ENCODE measurements at places on chromosomes 5 and 9.

DNA sequence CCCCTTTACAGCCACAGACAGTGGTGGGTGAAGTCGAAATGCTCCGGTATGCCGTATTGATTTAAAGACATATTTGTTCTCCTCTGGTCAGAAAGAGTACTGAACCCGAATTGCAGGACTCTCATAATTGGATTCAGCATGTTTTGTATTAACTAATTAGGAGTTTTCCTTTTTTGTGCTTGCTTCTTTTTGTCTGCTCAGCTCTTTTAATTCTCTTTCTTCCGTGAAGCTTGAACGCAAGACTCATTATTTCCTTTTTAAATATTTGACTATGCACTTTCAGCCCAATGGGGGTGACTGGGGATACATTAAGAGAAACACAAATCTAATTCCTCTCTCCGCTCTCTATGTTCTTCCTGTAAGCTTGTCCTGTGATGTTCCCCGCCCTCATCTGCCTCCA, 246.6 kb upstream of the IRX2 start:
- no peak for DNase-seq

DNA sequence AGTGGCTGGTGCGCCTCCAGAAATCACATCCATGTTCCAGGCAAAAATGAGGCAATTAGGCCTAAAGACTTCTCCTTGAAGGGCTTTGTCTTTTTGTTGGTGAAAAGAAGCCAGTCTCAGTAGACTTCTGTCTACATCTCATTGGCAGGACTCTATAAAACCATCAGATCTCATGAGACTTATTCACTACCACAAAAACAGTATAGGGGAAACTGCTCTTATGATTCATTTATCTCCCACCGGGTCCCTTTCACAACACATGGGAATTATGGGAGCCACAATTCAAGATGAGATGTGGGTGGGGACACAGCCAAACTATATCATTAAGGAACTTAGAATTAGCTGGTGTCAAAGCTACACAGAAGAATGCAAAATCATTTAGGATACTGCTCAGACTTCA, 77.7 kb upstream of the SNX2 start:
- no peak for DNase-seq

- DNase-seq: no peak
Measured at GRCh38 chr5:14752497-14753071, 88.1 kb downstream of the OTULIN start.

- no peak for DNase-seq
Measured at GRCh38 chr9:113631871-113632665, 168.5 kb downstream of the RGS3 start.

DNA sequence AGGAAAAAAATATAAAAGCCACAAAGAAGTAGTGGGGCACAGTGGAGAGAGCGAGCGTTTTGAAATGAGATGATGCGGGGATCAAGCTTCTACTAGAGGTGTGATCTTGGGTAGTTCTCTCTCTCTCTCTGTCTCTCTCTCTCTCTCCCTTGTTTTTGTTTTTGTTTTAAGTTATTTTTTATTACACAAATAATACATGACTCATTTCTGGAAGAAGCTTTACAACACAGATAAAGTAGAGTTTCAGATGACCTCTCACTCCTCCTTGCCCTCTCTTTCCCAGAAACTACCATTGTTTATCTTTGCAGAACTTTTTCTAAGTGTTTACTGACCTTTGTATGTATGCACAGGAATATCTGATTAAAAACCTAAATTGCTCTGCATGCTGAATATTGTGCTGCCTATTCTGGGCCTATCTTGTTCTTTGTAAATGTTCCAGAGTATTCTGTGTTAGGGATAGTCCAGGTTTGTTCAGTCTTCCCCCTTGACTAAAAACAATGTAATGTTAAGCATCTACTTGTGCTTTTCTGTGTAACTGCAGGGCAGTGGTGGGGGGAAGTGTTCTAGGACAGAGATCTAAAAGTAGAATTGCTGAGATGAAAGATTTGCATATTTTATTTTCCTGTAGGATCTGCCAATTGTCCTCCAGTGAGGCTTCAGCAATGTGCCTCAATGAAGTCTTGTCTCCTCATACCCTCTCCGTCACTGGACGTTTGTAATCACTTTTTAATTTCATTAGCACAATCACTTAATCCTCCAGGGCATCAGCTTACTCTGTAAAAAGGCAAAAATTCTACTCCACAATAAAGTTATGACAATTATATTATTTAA, 52.0 kb downstream of the FYB1 start:
- DNase-seq: no peak

DNA sequence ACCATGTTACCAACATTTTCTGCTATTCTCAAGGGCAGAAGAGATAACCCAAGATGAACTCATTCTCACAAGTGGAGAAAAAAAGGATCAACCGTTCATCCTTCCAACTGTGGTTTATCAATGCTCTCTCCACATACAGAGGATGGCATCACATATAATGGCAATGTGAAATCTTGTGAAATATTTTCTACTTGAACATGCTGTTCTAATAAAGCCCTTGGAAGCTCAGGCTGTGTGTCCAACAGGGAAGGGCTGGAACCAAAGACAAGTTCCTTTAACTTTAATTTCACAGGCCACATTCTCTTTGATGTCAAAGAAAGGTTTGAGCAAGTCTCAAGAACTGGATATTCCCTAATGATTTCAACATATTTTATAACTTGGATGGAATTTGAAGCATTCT, 230.5 kb downstream of the SPOCK1 start:
- no peak for DNase-seq

GRCh38 chr5:34533582-34534522, 122.3 kb upstream of the RAI14 start:
- no peak for DNase-seq

GRCh38 chr9:23686896-23687295, 139.1 kb downstream of the ELAVL2 start:
- DNase-seq: no peak

DNA sequence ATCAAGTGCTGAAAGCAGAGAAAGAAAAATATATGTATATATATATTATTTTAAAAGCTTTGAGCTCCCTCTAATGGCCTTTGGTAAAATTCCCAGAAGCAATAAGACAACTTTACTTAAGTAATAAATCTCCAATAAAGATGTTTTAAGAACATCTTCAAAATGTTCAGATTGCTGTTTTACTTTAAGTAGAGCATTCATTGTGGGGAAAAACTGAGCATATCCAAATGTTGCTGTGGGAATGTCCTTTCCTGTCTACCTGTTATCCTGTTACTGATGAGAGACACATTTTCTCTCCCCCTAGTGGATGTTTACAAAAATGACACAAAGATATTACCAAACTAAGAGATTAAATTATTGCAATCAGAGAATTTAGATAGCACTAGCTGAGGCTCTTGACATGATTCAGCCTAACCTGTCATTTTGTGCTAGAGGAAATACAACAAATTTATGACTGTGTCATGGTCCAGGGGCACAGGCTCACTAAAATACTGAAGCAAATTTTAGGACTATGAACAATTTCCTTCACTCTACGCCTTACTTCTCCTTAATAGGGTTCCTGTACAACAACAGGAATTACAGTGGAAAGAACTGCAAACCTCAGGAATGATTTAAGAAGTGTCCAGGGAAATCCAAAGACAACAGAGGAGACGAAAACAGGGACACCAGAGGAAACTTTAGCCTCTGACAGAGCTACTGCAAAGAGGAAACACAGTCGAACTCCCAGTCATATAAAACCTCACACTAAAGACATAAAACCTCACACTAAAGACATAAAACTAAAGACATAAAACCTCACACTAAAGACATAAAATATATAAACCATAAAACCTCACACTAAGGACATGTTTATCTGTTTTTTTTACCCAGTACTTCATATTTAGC, 24.3 kb upstream of the PRRC1 start:
- DNase-seq: no peak

GRCh38 chr5:126410623-126411022, 12.6 kb upstream of the GRAMD2B start:
- DNase-seq: no peak

DNA sequence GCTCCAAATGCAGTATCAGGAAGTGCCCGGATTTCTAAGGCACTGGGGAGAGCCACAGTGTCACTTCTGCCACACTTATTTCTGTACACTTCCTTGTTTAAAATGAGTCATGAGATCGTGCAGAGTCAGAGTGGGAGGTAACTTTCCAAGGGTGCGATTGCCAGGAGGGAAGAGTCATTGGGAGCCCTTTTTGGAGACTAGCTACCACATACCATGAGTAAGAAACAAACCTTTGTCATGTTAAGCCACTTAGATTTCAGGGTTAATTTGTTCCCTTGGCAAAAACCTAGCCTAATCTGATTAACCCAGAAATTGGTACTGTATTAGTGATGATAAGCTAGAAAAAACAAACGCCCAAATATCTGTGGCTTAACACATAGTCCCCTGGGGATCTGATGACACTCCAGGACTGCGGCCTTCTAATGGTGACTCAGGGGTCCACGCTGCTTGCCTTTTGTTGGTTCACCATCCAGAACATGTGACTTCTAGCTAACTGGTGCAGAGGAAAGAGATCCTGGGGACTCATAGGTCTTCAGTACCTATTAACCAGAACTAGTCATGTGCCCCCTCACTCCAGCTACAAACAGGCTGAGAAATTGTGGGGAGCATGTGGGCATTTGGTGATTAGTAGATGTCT, 48.6 kb upstream of the TLE1 start:
- DNase-seq: no peak

DNA sequence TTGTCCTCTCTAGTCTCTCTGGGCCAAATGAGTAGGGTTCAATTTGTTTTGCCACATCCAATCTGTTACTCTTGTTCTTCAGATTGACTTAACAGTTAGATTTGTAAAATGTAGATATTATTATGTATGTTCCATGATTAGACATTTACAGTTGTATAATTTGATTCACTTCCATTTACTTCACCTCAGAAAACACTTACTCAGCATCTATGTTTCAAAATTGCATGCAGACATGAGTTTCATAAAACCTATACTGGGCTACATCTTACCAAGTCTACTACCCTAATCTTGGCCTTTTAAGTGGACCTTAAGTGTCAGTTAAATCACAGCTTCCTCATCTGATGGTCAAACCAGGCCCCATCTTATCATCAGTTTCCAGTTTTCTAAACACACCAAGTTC, 1181.2 kb upstream of the CDH9 start:
- no peak for DNase-seq

DNA sequence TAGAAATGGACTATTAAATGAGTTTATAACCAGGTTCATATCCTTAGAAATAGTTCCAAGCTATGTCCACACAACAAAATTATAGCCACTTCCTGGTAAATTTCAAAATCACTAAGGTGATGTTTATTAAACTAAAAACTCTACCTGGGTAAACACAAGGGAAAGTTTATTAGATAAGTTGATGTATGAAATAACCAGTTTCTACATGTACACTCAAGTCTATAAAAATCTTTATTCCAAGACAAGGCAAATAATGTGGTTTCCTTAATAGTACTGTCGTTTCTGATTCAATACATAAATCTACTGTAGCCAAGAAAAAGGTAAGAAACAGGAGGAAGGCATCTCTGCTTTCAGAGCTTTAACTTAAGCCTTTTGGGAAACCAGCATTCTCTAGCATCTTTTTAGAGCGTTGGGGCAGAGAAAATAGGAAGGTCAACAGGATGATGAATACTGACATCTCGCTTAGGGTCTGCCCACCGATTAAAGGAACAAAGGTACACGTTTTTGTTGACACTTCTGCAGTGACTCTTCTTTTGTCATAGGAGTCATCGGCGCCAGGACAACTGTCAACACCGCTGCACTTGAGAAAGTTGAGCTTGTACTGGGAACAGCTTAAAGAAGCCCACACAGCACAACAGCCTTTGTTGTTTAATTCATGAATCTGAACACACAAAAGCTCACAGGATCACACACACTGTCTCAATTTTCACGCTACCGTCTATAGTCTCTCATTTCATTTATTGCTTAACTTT, 513.6 kb downstream of the SLCO4C1 start:
- no peak for DNase-seq

- no peak for DNase-seq
Measured at GRCh38 chr9:134178768-134179551, 14.6 kb upstream of the RNU6ATAC start.

All from T-helper 22 cell (primary cell).